ENCODE measurements at places on chromosomes 5 and 9.

DNA sequence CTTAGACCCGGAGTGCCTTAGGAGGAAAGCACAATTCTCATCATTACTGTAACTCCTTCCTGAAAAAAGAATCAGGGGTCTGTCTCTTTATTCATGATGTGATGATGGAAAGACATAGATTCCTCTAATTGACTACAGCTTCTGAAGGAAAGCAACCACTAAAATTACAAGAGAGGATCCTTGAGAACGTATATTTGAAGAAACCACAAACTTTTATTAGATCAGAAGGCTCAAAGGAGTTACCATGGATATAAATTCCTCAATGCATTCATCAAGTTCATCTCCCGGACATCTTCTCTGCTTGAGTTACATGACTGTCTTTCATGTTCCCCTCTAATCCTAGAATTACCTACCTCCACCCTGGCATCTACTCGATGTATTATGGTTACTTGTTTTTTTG is 104.1 kb upstream of the PAPPA start:
- DNase-seq, result no peak

- DNase-seq, result no peak
These were observed 7.5 kb downstream of the OBP2B start for GRCh38 chr9:133201424-133202144.

DNA sequence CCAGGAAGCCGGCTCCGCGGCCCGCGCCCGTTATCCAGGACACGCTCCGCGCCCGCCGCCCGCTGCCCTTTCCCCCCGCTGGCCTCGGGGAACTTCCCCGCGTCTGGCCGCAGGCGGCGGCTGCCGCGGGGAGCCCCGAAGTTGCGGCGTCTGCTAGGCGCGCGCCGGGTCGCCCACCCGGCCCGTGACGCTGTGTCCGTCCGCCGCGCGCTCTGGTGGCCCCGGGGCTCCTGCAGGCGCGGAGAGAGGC is 621 bp upstream of the GCNT4 start:
- no peak for DNase-seq

- no peak for DNase-seq
These were observed 547 bp downstream of the CLTA start for GRCh38 chr9:36191290-36191645.

DNA sequence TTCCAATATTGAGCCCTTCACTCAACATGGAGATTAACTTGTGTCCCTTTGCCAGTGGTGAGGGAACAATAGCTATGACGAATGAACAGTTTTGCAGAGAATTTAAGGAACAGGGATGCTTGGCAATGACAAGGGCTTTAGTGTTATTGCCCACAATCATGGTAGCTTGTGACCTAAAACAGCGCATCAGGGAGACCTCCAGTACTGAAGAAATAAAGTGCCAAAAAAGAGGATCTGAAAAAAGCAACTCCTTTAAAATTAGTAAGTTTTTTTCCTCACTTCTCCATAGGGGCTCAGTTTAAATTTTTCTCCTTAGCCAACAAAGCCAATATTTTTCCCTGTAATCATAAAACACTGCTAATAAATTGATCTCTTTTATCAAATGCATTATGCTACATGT is 41.8 kb upstream of the PAM start:
- DNase-seq, result no peak

- no peak for DNase-seq
These were observed 166.5 kb downstream of the RMI1 start for GRCh38 chr9:84146893-84147710.

DNA sequence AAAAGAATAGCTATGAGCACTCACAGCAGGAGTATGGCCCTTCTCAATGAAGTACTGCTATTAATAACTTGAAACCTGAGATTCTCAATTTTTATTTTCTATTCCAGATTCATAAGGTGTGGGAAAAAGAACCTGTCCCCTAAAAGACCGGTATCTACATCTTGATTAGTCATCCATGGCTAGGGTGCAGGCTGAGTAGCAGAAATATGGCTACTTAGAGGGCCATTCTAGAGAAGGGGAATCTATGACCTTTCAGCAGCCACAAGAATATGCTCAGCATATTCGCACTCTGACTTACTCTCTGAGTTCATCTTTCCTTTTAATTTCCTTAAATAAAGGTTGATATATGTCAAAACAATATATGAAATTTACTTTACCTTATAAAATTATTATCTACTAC is 27.7 kb downstream of the WDR36 start:
- DNase-seq, result no peak

DNA sequence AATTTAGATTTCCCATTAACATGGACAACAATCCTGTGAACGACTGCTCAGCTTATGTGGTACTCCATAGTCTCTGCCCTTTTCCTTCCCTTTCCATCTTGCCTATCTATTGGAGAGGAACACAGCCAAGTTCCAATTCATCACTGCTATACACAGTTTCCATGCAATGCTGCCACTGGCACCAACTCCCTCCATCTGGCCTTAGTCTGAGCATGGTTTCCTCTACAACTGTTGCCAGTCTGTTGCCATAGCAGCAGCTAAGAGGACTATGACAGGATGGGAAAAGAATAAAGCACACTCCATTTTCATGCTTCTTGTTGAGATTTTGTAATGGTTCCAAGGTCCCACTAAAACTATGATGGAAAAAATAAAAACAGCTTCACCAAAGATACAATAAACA is 189.0 kb downstream of the HCN1 start:
- DNase-seq, result no peak

- no peak for DNase-seq
These were observed 62.1 kb downstream of the C9orf50 start for GRCh38 chr9:129558551-129559505.

DNA sequence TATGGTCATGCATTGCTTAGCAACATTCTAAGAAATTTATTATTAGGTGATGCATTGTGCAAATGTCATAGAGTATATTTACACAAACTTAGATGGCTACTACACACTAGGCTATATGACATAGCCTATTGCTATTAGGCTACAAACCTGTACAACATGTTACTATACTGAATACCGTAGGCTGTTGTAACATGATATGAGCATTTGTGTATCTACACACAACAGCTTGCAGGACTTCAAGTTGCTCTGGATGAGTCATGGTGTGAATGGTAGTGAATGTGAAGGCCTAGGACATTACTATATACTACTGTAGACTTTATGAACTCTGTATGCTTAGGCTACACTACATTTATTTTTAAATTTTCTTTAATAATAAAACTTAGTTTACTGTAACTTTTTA is 107.2 kb upstream of the MAMDC2 start:
- no peak for DNase-seq

GRCh38 chr5:56522960-56523359 is 289.8 kb upstream of the ANKRD55 start:
- DNase-seq, result no peak

DNA sequence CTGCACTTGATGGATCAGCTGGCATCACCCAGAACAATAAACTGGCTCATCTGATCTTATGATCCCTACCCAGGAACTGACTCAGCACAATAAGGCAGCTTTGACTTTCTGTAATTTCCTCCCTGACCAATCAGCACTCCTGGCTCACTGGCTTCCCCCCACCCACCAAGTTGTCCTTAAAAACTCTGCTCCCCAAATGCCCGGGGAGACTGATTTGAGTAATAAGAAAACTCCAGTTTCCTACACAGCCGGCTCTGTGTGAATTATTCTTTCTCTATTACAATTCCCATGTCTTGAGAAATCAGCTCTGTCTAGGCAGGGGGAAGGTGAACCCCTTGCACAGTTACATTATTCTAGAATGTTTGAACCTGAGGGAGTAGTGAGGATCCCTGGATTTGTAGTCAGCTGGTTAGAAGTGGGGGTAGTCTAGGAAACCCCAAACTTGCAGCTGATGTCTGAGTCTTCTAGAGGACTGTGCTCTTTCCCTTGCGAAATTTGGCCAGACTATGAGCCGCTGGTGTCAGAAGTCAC is 111.7 kb upstream of the NEK6 start:
- DNase-seq, result no peak
